ENCODE measurements at places on chromosomes 16 and 17.
A peak's percentile ranks its signal among the peaks of the same experiment; 100 is the strongest.

- no peaks in the 10 kb centered on the region for H3K27me3 ChIP-seq
- no peak overlapping the region for H3K27ac ChIP-seq
- H3K4me3 ChIP-seq: no peak overlapping the region
- DNase-seq: no peak
- H3K4me1 ChIP-seq: peaks cover 15% of the 10 kb centered on the region
- H3K36me3 ChIP-seq: peaks cover 4% of the 10 kb centered on the region
Observed at GRCh38 chr17:82650723-82651122, 2.5 kb upstream of the WDR45B start.

- no peak overlapping the region for H3K4me3 ChIP-seq
- no peak overlapping the region for H3K27ac ChIP-seq
- H3K36me3 ChIP-seq: no peaks in the 10 kb centered on the region
- H3K27me3 ChIP-seq: peaks cover 20% of the 10 kb centered on the region
- no peaks in the 10 kb centered on the region for H3K4me1 ChIP-seq
- DNase-seq: no peak
Observed at GRCh38 chr17:55200904-55201303, 63.9 kb upstream of the HLF start.

DNA sequence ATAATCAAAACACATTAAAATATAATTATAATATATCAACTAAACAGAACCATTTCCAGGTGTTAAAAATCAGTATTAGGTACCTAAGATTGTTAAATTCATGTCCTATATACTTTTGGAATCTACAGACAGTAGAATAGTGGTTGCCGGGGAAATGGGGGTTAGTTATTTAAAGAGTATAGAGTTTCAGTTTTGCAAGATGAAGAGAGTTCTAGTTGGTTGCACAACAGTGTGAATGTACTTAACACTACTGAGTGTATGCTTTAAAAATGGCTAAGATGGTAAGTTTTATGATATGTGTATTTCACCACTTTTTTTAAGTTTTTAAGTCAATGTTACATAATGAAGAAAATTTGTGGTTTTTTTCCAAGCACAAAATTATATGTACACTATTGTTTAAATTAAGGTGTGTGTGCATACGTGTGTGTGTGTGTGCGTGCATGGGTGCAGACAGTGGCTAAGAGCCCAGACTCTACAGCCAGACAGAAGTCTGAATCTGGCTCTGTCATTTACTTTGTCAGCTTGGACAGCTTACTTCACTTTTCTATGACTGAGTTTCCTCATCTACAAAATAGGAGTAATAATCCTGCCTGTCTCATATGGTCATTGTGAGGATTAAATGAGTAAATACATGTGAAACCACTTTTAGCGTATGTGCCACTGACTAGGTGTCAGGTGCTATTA is 25.3 kb upstream of the PHAF1 start:
- peaks cover 39% of the 10 kb centered on the region for H3K36me3 ChIP-seq
- no peaks in the 10 kb centered on the region for H3K27me3 ChIP-seq
- H3K4me1 ChIP-seq: peaks cover 2% of the 10 kb centered on the region
- H3K4me3 ChIP-seq: no peak overlapping the region
- DNase-seq: no peak
- H3K27ac ChIP-seq: no peak overlapping the region

GRCh38 chr17:42422412-42422957 is 571 bp downstream of the CAVIN1 start:
- DNase-seq: peak; percentile 34
- H3K27ac ChIP-seq: no peak overlapping the region
- peaks cover 47% of the 10 kb centered on the region for H3K27me3 ChIP-seq
- peak overlapping the region; percentile 68 for H3K4me3 ChIP-seq

DNA sequence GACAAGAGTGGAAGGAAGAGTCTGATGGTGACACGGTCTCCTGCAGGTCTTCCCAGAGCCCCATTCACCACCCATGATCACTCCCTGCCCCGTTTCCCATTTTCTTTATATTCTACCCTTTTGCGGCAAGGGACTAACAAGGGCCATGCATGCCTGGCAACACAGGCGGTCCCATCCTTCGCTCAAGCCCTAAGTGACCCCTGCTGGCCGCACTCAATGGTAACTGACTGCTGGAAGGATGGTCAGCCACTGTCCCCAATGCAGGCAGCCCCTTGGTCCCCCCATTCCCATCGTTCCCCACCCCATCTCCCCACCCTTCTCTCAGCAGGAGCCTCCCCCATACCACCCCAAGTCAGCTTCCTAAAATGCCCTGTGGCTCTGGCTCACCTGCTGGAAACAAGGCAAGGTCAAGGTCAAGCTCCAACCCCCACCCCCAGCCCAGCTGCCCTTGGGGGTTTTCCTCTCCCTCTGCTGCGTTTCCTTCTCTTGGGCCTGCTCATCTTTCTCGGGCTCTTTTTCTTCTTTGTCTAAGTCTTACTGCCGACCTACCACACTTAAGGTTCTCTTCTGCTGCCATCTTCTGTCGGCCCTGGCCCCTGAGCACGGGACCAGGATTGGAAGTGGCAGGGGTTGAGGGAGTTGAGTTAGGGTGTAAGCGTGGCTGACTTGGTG is 116.0 kb downstream of the RPTOR start:
- peaks cover 47% of the 10 kb centered on the region for H3K4me1 ChIP-seq
- H3K27ac ChIP-seq: no peak overlapping the region
- H3K4me3 ChIP-seq: no peak overlapping the region
- H3K36me3 ChIP-seq: peaks cover 40% of the 10 kb centered on the region
- no peaks in the 10 kb centered on the region for H3K27me3 ChIP-seq

DNA sequence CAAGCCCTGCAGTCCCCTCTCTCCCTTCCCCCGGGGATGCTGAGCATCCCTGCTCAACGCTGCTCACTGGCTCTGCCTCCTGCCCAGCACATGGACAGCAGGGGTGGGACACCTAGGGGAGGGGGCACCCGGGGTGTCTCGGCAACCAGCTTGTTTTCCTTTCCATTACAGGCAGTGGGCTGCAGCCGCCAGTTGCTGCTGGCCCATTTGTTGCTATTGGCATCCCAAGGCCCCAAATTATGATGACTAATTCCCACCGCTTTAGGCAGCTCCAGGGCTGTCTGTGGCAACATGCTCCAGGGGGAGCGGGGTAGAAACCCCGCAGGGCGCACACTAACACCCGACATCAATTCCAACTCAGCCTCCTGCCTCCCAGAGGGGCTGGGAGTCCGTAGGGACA is 4.9 kb downstream of the SDK2 start:
- no peak for DNase-seq
- peaks cover 13% of the 10 kb centered on the region for H3K27me3 ChIP-seq
- peaks cover 19% of the 10 kb centered on the region for H3K4me1 ChIP-seq
- H3K27ac ChIP-seq: no peak overlapping the region

GRCh38 chr16:55144651-55145050 is 179.4 kb upstream of the IRX6 start:
- H3K36me3 ChIP-seq: no peaks in the 10 kb centered on the region
- H3K4me1 ChIP-seq: no peaks in the 10 kb centered on the region
- no peak overlapping the region for H3K27ac ChIP-seq
- H3K27me3 ChIP-seq: no peaks in the 10 kb centered on the region
- H3K4me3 ChIP-seq: no peak overlapping the region

DNA sequence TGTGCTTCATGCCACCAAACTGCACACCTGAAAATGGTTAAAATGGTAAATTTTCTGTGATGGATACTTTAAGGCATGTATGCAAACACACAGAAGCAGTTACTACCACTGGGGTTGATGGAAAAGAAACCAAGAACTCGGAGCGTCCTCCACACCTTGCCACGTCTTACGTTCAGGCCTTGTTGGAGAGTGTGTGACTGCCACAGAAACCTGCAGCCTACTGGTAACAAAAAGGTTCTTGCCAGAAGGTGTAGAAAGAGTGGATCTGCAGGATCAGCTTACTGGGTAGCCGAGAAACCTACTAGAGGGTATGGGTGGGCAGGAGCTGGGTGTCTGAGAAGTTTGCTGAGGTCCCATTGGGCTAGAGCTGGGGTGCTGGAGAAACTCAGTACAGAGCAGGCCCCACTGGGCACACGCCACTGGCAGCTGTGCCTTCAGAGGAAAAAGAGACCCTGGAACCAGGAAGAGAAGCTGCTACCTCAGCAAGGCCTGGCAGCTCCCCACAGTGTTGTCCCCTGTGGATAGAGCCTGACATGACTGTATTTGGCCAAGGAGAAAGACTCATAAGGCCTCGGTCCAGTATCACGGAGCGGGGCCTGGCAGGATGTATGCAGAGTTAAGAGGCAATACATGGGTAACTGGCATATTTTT is 204.6 kb downstream of the SEC14L1 start:
- H3K27ac ChIP-seq: peak overlapping the region; percentile 23
- no peak for DNase-seq
- H3K36me3 ChIP-seq: peaks cover 13% of the 10 kb centered on the region
- H3K4me1 ChIP-seq: peaks cover 43% of the 10 kb centered on the region

DNA sequence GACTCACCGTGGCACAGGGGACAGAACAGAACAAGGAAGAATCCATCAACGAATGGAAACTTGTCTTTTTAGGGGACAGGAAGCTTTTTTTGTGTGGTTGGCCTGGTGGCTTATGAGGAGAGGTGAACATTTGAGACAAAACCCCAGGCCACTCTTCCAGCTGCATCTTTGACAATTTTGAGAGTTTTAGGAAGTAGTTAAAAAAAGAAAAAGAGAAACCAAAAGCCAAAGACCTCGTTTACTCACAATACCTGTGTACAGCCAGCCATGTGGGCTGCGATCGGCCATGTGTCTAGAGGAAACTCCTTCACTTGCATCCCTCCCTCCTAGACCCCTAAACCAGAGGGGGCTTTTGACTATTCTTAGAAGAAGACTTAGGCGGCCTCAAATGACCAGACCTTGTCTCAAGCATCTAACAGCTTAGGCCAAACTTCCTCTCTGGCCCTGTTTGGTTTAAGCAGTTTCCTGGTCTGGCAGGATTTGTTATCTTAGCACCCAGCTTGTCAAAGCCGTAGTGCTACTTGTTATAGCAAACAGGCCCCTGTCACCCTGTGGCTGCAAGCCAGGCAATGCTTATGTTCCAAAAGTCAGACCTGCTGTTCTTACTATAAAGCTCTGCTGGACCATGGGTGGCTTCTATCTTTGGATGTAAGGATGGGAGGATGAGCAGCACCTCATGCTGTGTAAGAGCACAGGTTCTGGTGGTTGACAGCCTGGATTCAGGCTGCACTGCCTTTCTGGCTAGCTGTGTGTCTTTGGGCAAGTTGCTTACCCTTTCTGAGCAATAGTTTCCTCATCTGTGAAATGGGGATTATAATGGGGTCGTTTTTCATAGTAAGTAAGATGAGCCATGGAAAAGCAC is 17.7 kb downstream of the KSR1 start:
- H3K4me1 ChIP-seq: peaks cover 96% of the 10 kb centered on the region
- H3K27ac ChIP-seq: peak overlapping the region; percentile 98
- no peaks in the 10 kb centered on the region for H3K27me3 ChIP-seq

DNA sequence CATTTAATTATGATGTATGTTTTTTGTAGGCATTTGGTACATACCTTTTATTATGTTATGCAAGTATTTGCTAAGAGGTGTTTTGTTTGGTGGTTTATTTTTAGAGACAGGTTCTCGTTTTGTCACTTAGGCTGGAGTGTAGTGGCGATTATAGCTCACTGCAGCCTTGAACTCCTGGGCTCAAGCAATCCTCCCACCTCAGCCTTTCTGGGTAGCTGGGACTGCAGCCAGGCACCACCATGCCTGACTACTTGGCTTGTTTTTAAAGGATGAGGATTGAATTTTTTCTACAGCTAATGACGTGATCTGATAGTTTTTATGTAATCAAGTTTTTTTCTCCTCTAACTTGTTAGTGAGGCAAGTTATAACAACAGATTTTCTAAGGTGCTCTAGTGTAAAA is 199.6 kb downstream of the SPECC1 start:
- H3K27me3 ChIP-seq: no peaks in the 10 kb centered on the region
- peaks cover 15% of the 10 kb centered on the region for H3K4me1 ChIP-seq
- H3K27ac ChIP-seq: no peak overlapping the region

DNA sequence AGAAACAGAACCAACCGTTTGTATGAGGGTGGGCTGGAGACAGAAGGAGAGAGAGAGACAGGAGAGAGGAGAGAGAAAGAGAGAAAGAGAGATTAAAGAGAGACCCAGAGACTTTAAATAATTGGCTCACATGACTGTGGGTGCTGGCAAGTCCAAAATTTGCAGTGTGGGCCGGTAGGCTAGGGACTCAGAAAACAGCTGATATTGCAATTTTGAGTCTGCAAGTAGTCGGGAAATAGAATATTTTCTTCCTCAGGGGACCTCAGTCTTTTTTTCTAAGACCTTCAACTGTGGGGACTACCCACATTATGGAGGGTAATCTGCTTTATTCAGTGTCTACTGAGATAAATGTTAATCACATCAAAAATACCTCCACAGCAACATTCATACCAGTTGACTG is 1439.0 kb downstream of the CDH11 start:
- H3K4me1 ChIP-seq: no peaks in the 10 kb centered on the region
- no peaks in the 10 kb centered on the region for H3K36me3 ChIP-seq
- no peak for DNase-seq
- H3K27ac ChIP-seq: no peak overlapping the region
- no peak overlapping the region for H3K4me3 ChIP-seq

GRCh38 chr17:8073627-8074484 is 13.7 kb downstream of the ALOX12B start:
- peak overlapping the region; percentile 54 for H3K4me3 ChIP-seq
- no peaks in the 10 kb centered on the region for H3K36me3 ChIP-seq
- peaks cover 22% of the 10 kb centered on the region for H3K4me1 ChIP-seq
- no peak overlapping the region for H3K27ac ChIP-seq
- H3K27me3 ChIP-seq: peaks cover 52% of the 10 kb centered on the region
- peak; percentile 87 for DNase-seq

- no peaks in the 10 kb centered on the region for H3K4me1 ChIP-seq
- no peak for DNase-seq
- no peaks in the 10 kb centered on the region for H3K36me3 ChIP-seq
- no peak overlapping the region for H3K27ac ChIP-seq
- H3K4me3 ChIP-seq: no peak overlapping the region
Observed at GRCh38 chr16:58084635-58085034, 44.5 kb downstream of the CFAP20 start.

DNA sequence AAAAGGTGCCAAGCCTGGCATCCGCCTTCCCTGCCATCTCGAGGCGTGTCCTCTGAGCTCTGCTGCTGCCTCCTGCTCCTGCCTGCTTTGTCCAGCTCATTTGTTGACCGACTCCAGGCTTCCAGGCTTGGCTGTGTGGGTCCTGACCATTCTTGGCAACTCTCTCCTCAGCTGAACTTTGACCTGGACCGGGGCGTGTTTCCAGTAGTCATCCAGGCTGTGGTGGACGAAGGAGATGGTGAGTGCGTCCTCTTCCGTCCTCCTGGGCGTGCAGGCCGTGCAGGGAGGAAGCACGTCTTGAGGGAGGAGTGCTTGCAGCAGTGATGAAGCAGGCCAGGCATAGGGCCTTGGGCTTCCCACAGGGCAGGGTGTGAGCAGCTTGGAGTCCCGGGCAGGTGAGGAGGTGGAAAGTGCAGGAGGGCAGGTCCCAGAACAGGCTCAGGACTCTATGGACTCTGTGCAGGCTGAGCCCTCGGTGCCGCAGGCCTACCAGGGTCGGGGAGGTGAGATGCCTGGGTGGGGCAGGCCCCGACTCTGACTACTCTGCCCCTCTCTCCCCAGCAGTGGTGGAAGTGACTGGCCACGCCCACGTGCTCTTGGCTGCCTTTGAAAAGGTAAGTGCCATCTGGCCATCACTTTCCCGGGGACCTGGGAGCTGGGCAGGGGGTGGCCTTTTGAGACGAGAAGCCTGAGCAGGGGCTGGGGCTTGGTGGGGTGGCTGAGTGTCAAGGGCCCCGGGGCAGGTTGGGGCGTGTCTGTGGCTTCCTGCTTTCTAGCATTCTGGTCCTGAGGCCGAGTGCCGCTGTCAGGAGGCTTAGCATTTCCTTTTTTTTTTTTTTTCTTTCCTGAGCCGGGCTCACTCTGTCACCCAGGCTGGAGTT is 28.6 kb upstream of the NUDT16L1 start:
- H3K4me3 ChIP-seq: peak overlapping the region; percentile 60
- peaks cover 62% of the 10 kb centered on the region for H3K4me1 ChIP-seq
- H3K27me3 ChIP-seq: no peaks in the 10 kb centered on the region

- H3K4me3 ChIP-seq: no peak overlapping the region
- peaks cover 17% of the 10 kb centered on the region for H3K27me3 ChIP-seq
- H3K36me3 ChIP-seq: no peaks in the 10 kb centered on the region
- DNase-seq: peak; percentile 72
- no peaks in the 10 kb centered on the region for H3K4me1 ChIP-seq
- H3K27ac ChIP-seq: no peak overlapping the region
Observed at GRCh38 chr17:55717898-55718735, 4.5 kb downstream of the TMEM100 start.
